AG10803 (cell line): ENCODE measurements at places on chromosomes 16 and 17.

DNA sequence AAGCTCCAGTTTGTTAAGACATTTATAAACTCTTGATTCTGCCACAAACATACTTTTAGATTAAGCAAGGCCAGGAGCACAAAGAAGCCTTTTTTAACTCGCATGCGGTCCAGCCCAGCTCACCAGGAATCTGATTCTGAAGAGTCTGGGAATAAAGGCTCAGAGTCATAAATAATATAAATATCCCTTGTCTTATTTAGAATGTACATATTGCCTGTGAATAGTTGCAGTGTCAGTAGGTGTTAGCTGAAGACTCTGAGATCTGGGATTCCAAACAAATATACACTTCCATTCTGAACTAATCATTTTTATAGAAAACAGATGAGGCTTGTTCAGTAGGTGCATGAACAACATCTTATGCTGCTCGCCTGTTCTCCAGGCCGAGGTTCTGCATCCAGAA lies 59.1 kb upstream of the ELAC2 start:
- peak; percentile 77 for DNase-seq

GRCh38 chr17:27628376-27628775 lies 2.6 kb upstream of the LGALS9 start:
- no peak for DNase-seq

GRCh38 chr17:64133546-64134215 lies 3.7 kb upstream of the ERN1 start:
- peak; percentile 64 for DNase-seq

DNA sequence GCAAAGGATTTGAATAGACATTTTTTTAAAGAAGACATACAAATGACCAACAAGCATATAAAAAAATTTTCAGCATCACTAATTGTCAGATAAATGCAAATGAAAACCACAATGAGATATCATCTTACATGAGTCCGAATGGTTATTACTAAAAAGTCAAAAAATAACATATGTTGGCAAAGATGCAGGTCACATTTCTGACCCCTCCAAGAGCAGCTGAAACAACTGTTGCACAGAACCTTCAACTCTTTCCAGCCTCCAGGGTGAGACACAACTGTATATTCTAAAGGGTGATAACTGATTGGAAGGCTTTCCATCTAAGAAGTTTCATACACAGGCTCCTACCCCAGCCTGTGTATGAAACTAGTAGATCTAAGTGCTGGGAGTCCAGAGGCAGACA lies 51.9 kb downstream of the SLFN5 start:
- DNase-seq: no peak

GRCh38 chr17:72501404-72502370 lies 380.9 kb downstream of the SOX9 start:
- DNase-seq: no peak

GRCh38 chr17:64571746-64572145 lies 65.0 kb downstream of the CEP95 start:
- DNase-seq: peak; percentile 48

DNA sequence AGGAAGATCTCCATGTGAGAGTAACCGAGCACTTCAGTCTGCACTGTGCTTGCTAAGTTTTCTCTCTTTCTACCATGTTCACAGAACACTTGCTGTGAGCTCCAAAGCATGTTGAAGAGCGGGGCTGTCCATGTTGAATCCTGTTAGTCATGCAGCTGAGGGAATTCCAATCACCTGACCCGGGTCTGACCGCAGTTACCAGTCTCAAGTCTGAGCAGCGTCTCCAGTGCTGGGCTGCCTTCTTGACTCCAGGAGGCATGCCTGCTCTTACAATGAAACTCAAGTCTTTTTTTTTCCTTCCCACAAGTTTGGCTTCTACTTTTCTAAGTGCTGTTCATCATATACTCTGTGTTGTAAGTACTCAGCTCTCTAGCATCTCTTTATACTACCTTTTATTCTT lies 44.3 kb downstream of the HOXB1 start:
- peak; percentile 99 for DNase-seq

DNA sequence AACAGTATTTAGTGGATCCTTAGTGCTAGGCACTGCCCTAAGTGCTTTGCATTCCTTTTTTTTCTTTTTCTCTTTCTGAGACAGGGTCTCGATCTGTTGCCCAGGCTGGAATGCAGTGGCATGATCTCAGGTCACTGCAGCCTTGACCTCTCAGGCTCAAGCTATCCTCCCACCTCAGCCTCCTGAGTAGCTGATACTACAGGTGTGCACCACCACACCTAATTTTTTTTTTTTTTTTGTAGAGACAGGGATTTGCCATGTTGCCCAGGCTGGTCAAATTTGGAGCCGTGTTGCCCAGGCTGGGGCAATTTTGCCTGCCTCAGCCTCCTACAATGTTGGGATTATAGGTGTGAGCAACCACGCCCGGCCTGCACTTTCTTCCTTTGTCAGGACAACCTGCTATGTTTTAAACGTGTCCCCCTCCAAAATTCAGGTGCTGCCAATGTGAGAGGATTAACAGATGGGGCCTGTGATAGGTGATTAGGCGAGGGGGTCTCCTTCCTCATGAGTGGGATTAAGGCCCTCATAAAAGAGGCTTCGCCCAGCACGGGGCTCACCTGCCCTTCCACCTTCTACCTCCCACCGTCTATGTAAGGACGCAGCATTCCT lies 5.4 kb downstream of the NQO1 start:
- no peak for DNase-seq

DNA sequence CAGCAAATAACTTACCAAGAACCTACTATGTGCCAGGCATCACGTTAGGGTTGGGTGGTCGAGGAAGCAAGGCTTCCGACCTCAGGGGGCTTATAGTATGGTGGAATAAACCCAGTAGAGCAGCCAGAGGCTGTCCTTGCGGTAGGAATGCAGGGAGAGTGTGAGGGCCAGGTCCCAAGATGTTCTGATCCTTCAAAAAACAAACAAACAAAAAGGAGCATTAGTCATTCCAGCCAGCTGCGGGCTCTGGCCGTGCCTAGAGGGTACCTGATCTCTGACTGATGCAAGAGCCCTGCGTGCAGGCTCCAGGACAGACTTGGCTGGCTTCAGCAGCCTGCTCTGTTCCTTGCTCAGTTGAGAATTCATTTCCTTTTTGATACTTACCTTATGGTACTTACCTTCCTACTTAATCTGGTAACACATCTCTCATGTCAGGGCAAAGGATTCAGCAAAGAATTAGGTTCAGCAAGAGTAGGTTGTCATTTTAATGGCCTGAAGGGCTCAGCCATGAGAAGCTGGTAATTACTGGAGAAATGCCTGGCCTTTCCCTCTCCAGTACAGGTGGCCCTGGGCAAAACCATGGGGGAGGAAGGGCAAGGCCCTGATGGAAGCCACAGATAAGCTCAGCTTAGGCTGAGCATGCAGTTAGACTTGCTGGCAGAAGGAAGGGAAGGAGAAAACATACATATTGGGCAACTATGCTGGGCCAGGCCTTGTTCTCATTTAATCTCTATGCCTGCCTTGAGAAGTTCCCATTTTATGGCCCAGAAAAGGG lies 18.4 kb downstream of the CYB5D2 start:
- peak; percentile 72 for DNase-seq

GRCh38 chr17:56064506-56064905 lies 88.8 kb upstream of the ANKFN1 start:
- DNase-seq: no peak

DNA sequence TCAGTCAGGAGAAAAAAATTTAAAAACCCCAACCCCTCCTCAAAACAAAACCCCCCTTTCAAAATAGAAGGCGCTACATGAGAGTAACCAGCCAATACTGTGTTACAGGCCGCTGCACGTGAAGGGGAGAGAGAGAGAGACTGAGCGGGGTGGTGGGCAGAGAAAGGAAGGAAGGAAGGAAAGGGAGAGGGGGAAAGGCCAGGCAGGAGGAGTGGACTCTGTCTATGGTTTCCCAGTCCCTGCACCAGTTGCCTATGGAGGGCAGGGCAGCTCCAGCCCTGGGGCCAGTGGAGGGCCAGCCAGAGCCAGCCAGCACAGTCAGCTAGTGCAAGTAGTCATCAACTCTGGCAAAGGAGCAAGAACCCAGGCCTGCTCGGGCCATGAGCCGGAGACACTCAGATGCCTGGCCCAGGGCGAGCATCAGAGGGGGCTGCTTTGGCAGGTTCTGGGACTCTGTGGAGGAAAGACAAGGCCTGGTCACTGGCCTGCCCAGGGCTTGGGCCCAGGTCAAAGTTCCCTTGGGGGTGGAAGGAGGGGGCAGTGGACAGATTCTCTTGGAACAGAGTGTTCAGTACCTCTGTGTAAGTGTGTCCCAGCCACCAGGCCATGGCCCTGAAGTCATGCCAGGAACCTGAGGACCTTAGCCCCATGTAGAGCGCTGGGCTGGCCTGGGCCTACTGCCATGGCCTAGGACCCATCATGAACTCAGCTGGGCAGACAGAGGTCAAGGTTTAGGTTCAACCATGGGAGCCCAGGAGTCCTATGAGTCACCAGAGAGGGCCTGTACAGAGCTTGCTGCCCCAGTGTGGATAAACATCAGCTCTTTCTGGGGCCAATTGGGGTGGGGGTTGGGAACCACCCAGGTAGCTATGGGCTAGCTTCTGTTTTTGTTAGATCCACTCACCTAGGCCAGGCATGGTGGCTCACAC lies 7.3 kb upstream of the GFOD2 start:
- no peak for DNase-seq

DNA sequence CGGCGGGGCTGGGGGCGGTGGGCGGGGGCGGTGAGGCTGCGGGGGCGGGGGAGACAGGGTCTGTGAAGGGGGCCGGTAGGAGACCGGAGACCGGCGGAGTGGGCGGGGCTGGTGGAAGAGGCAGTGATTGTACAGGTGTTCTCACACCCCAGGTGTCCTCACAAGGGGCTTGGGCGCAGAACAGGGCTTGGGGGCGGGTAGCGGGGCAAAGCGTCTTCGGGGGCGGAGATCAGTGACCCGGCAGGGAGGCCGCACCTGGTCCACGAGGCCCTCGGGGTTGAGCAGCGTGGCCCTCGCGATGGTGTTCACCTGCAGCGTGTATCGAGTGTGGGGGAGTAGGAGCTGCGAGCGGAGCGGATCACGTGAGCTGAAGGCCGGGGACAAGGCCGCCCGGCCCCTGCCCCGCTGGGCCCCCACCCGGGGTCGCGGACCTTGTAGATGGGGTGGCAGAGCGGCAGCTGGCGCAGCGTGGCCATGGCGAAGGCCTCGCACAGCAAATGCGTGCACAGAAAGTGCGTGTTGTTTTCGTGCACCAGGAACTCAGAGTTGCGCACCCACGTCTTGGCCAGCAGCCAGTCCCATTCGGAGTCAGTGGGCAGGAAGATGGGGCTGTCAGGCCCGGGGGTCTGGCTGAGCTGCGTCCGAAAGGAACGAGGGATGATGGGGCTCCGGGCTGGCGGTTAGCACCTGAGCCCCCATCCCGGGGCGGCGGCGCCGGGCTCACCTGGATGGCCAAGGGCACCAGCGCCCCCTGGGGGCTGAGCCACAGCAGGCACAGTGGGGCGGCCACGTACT lies 8.5 kb downstream of the ALOXE3 start:
- no peak for DNase-seq

DNA sequence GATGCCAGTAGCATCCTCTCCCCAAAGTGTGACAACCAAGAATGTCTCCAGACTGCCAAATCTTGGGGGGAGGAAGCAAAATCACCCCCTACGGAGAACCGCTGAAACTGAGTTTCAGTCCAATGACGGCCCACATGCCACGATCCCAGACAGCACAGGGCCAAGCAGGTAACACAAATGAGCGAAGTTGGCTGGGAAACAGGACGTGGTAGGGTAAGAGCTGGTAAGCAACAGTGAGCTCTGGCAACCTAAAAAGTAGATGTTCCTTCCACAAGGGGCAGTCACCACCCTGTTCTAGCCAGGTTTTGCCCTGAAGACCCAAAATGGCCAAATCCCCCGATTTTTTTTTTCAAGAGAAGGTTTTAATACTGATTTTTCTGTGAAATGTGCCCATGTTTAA lies 25.4 kb downstream of the ZFHX3 start:
- no peak for DNase-seq

DNA sequence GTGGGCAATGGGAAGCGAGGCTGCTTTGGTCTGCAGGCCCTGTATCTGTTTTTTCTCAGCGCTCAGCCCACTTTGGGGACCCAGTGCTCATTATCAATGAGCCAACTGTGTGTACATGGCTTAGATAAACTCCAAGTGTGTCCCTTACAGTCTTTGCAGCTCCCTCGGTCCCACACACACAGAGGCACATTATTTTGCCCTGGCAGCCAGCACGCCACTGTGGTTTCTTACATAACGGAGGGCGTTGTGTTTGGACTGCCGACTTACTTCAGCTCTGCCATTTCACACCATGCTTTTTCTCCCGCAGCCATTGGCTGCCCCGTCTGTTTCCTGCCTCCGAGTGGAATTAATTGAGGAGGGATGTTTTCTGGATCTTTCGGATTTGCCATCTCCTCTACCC lies 56.5 kb upstream of the CLEC18A start:
- DNase-seq: no peak

- DNase-seq: peak; percentile 55
These were observed 1.7 kb downstream of the MYOCD start for GRCh38 chr17:12667299-12667958.

DNA sequence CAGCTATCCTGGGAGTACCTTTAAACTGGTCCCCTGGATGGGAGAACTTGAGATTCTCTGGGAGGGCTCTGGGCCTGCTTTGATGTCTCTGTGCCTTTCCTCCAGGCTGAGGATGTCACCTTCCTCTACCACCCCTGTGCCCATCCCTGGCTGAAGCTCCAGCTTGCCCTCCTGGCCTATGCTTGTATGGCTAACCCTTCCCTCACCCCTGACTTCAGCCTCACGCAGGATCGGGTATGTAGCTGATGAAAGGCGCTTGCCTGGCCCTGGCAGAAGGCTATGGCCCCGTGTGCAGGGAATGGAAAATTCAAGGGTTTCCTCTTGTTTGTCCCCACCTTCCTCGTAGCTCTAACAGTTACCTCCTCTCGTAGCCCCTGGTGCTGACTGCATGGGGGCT lies 3.0 kb downstream of the TP53I13 start:
- no peak for DNase-seq

- peak; percentile 65 for DNase-seq
These were observed 12.1 kb upstream of the ALDOA start for GRCh38 chr16:30053376-30054015.

DNA sequence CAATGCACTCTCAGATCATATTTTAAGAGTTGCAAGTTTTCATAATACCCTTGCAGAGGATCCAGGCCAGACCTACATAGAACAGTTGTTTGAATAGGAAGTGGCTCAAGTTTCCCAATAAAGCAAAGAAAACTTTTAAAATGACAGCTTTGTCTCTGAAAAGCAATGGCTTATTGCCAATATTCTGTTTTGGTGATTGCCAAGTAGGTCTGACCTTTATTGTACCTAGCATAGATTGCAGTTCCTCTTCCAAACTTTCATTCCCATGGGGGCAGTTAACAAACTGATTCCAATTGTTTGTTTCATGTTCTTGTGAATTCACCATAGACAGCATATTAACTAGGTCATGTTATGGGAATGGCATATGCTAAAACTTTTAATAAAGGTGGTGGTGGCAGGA lies 664.6 kb upstream of the CA10 start:
- no peak for DNase-seq

DNA sequence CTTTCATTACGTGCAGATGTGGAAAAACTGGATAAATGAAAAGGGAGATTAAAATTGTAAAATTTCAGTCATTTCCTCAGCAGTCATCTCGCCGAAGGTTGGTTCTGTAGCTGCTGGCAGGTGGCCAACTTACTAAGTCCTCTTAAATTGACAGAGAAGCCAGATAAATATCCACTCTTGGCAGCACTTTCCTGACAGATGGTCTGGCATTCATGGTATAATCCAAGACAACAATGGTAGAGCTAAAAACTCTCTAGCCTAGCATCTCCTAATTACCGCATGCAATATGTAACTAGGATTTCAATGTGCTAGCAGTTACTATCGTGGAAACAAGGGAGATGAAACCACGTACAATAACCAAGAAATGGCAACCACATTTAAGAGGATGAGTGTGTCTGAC lies 306.3 kb downstream of the CNTNAP4 start:
- no peak for DNase-seq

- DNase-seq: no peak
These were observed 17.9 kb downstream of the HSF5 start for GRCh38 chr17:58470356-58470755.

- DNase-seq: peak; percentile 31
These were observed at the start of gene TRPV3 for GRCh38 chr17:3557768-3558583. Gene TRPV3, minus strand, starts transcription at chr17:3557812. Its CDS starts 2,962 bp downstream, at chr17:3554850.
